ENCODE measurements at places on chromosomes 12 and 14.

- peak; percentile 18 for DNase-seq
Measured at GRCh38 chr14:75301666-75302325, 23.2 kb downstream of the FOS start.

DNA sequence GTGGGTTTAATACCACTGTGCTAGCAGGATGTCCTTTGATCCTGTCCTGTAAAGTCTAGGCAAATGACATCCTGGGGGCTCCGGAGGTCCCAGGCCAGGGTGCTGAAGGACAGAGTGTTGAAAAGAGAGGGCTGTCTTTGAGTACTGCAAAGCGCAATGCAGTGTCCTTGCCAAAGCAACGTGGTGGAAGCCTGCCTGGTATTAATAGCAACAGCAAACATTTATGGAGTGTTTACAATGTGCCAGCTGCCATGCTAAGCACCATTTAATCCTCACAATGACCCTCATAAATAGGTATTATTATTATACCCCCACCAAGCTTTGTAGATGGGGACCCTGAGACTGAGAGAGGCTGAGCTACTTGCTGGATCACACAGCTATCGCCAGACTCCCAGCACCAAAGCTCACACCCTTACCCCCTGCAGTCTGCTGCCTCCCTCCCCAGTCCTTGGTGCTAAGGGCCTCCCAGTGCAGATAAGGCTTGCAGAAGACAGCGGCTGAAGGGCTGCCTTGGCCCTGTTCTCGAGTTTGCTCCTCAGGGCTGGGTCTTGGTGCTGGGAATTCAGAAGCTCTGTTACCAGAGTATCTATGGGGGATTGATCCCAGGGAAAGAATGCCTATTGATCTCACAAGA lies 427.7 kb downstream of the FUT8 start:
- no peak for DNase-seq

DNA sequence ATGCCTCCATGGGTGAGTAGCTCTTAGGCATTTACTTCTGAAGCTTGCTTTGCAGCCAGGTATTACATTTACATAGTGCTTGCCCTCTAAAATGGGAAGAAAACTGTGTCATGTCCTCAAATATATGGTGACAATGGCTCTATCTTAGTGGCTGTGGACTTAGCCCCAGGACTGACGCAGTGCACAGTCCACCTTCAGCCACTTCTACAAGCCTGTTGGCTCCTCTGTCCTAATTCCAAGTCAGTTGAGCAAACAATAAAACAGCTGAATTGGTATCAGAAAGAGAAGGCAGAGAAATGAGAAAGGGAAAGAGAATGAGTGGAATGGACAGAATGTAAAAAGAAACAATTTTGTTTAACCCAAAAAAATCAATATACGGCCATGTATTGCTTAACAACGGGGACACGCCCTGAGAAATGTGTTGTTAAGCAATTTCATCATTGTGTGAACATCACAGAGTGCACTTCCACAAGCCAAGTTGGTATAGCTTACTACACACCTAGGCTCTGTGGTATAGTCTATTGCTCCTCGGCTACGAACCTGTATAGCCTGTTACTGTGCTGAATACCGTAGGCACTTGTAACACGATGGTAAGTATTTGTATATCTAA lies 93.5 kb downstream of the GRIN2B start:
- DNase-seq = no peak

DNA sequence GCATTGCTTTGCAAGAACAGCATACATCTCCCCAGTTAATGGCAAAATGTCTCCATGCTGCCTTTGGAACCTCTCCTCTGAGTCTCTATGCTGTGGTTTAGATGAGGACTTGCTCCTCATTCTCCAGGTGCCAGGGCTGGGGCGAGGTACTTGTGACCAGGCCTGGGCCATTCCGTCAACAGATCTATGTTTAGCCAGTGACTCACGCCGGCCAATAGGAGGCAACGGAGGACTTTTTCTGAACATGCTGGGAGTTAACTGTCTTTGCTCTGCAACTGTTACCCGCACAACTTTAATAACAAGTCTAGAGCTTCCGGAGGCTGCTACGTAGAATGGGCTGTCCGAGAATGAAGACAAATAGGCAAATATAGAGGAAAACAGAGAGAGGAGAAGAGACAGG lies 214.2 kb downstream of the GLT1D1 start:
- no peak for DNase-seq

- DNase-seq = no peak
Measured at GRCh38 chr14:54483073-54483745, 5.6 kb downstream of the GMFB start.

GRCh38 chr12:67649570-67650387 lies 1.2 kb downstream of the DYRK2 start:
- peak; percentile 20 for DNase-seq

DNA sequence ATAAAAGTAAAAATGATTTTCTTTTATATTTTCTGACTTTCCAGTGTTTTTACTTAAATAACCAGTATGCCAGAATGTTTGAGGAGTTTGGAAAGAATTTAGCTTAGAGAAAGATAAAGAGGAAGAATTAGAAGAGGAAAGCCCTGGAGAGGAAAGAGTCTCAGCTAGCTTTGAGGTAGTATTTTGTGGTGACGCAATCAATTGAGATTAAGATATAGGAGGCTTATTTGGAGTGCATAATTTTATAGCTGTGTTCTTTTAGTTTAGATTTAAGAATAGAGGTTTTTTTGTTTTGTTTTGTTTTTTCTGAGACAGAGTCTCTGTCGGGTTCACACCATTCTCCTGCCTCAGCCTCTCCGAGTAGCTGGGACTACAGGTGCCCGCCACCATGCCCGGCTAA lies 18.1 kb downstream of the CLEC2B start:
- DNase-seq = no peak

DNA sequence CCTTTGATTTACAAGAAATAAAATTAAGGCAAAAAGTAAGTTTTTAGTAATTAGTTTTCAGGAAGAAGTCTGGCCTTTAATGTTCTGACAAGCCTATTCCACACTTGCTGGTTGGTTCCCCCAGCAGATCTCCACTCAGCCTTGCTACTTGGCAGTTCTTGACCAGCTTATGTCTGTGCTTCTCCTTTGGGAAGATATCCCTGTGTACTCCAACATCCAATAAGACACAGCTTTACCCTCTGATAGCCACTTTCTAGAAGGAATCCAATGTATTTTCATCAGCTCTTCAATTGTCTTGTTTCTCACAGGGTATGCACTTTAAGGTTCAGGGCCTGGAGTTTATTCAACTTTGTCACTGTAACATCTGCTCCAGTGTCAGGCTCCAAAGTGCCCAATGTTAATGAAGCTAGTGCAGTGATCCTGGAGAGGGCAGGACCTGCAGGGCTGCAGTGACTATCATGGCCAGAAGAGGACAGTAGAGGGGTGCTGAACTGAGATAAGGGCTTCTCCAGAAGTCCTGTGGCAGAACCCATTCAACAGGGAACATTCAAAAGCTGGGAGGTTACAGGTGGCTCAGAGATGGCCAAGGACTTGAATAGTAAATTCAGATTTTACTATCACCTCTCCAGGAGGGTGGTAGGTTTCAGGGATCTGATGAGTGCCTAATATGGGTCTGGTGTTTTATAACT lies 22.9 kb downstream of the JKAMP start:
- peak; percentile 18 for DNase-seq

GRCh38 chr14:53516261-53516774 lies 363.2 kb upstream of the DDHD1 start:
- DNase-seq = no peak

GRCh38 chr12:3038926-3039510 lies 38.2 kb upstream of the TSPAN9 start:
- DNase-seq = no peak

- DNase-seq = no peak
Measured at GRCh38 chr12:70741256-70741655, 104.0 kb upstream of the PTPRB start.

GRCh38 chr14:35158951-35159653 lies 36.8 kb downstream of the PRORP start:
- no peak for DNase-seq

- no peak for DNase-seq
Measured at GRCh38 chr14:90693413-90693812, 122.8 kb downstream of the TTC7B start.

All from stimulated activated CD4-positive, alpha-beta T cell treated with anti-CD3 and anti-CD28 coated beads, Interleukin-15, amount 100 ng/mL, for 1 hour (primary cell).